Endodermal cell (in vitro differentiated cells): ENCODE measurements at places on chromosomes 3 and 15. TPM values are rescaled to one million over a fixed set of nuclear protein-coding genes. Genes with fewer than 3 reads are reported as not detected.

GRCh38 chr15:96130734-96131133, 199.8 kb upstream of the NR2F2 start:
- H3K4me1 ChIP-seq, result no peaks in the 10 kb centered on the region
- H3K36me3 ChIP-seq, result no peaks in the 10 kb centered on the region
- H3K4me3 ChIP-seq, result no peak overlapping the region
- H3K27ac ChIP-seq, result no peak overlapping the region

- H3K36me3 ChIP-seq, result peaks cover 8% of the 10 kb centered on the region
- peaks cover 10% of the 10 kb centered on the region for H3K4me1 ChIP-seq
- no peak for DNase-seq
- no peak overlapping the region for H3K27ac ChIP-seq
- H3K4me3 ChIP-seq, result no peak overlapping the region
These were observed 10.6 kb downstream of the ZNF592 start for GRCh38 chr15:84759018-84759417.

DNA sequence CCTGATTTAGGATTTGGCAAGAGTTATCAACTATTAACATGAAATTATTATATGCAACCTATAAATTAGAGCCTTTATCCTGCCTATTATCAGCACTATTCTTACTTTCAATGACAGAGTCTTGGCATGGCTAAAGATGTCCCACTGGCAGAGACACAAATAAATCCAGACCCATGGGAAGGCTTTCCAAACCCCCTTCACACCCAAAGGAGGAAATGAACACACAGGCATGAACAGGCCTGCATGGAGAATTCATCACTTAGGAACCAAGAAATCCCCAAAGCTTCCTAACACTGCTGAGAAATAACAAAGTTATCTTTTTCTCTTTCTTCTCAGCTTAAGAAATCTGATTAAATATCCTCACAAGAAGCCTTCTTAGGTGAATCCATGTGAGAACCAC, 213.9 kb downstream of the OCA2 start:
- H3K36me3 ChIP-seq, result no peaks in the 10 kb centered on the region
- DNase-seq, result no peak
- no peaks in the 10 kb centered on the region for H3K27me3 ChIP-seq
- H3K4me1 ChIP-seq, result no peaks in the 10 kb centered on the region

- DNase-seq, result no peak
- H3K4me3 ChIP-seq, result no peak overlapping the region
- H3K4me1 ChIP-seq, result peaks cover 8% of the 10 kb centered on the region
- no peaks in the 10 kb centered on the region for H3K36me3 ChIP-seq
- no peak overlapping the region for H3K27ac ChIP-seq
- no peaks in the 10 kb centered on the region for H3K27me3 ChIP-seq
These were observed 68.0 kb downstream of the ABHD5 start for GRCh38 chr3:43758592-43759225.

DNA sequence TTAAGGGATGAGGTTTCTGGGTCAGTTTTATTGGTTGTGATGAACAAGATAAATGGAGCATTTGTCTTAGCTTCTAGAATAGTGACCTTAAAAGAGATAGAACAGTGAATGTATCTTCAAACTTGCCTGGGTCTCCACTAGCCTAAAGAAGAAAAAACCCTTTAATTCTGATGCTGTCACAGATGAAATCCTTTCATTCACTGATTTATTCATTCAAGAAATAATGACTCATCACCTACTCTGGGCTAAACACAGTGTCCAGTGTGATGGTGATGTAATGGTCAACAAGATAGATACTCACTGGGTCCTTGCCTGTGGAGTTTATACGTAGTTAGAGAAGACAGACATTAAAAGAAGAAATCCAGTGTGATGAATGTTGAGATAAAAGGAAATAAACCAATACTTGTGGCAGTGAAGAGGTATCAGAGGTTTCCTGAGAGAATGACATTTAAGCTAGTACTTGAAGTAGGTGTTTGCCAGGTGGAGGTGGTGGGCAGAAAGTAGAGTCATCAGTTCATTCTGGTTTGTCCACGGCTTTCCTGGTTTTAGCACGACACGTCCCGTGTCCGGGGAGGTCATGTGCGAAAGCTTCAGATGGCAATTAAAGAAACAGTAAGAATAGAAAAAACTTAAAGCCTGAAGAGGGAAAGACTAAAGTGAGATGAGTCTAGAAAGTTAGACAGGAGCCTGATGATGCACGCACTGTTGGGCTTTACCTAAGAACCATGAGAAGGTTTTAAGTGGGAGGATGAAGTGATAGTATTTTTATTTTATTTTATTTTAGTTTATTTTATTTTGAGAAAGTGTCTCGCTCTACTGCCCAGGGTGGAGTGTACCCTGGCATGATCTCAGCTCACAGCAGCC, 18.5 kb downstream of the PAK2 start:
- no peaks in the 10 kb centered on the region for H3K4me1 ChIP-seq
- H3K27ac ChIP-seq, result no peak overlapping the region
- no peak for DNase-seq
- H3K27me3 ChIP-seq, result no peaks in the 10 kb centered on the region
- no peak overlapping the region for H3K4me3 ChIP-seq

DNA sequence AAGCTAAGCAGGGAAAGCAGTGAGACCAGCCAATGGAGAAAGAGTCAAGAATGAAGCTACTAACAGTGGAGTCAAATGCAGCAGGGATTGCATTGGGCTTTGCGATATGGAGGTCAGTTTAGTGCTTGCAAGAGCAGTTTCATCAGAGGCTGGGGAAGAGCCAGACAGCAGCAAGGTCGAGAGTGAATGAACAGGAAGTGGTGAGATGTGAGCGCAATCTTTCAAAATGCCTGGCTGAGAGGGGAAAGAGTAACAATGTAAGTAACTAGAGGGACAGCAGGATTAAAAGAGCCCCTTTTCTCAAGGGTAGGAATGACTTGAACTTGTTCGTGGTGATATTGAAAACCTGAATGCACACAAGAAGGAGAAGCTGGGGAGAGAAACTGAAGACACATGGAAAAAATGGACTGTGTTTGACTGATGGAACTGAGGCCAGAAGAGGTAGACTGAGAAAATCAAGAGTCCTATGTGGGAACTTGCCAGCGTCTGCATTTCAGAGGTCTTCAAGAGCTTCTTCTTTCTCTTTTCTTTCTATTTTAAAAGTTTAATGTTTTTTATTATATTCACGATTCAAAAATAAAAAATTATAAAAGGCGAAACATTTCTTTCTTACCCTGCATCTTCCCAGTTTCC, 30.6 kb upstream of the GPR160 start:
- DNase-seq, result no peak
- H3K27me3 ChIP-seq, result no peaks in the 10 kb centered on the region
- no peak overlapping the region for H3K27ac ChIP-seq
- no peaks in the 10 kb centered on the region for H3K36me3 ChIP-seq

DNA sequence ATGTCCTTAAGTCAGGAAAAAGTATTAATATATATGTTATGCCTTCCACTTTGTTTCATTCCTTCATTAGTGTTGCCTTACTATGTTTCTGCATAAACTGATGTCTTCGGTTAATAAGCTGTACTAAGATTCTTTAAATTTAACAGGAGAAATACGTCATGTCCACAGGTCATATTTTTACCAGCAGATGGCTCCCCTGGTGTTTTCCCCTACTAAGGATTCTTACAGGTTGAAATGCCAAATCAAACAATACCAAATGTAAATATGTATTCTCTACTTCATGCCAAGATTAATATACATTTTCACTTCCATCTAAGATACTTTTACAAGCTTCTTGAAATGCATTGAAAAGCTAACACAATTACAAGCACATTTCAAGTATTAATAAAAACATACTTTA, 1602.1 kb downstream of the SI start:
- no peak overlapping the region for H3K4me3 ChIP-seq
- H3K4me1 ChIP-seq, result no peaks in the 10 kb centered on the region
- no peak overlapping the region for H3K27ac ChIP-seq
- no peak for DNase-seq
- H3K27me3 ChIP-seq, result no peaks in the 10 kb centered on the region

- H3K4me3 ChIP-seq, result no peak overlapping the region
- peaks cover 4% of the 10 kb centered on the region for H3K4me1 ChIP-seq
- peaks cover 52% of the 10 kb centered on the region for H3K27me3 ChIP-seq
- DNase-seq, result no peak
- H3K27ac ChIP-seq, result no peak overlapping the region
- no peaks in the 10 kb centered on the region for H3K36me3 ChIP-seq
These were observed 39.4 kb upstream of the KY start for GRCh38 chr3:134690226-134690625.

DNA sequence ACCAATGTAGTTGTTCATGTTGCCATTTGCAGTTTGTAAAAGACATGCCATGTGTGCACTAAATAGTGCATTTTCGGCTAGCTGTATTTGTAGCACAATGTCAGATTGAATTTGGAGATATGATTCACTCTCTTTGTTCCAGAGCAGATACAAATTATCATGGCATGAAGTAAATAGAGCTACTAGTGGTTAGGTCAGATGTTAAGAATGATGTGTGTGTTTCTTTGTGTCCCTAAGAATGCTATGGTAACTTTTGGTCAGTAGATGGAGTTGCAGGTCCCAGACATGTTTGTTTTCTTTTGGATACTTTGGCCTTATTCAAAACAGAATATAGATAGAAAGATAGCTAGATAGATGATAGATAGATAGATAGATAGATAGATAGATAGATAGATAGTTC, 595.8 kb downstream of the NLGN1 start:
- DNase-seq, result no peak
- no peaks in the 10 kb centered on the region for H3K36me3 ChIP-seq
- no peak overlapping the region for H3K27ac ChIP-seq
- H3K27me3 ChIP-seq, result no peaks in the 10 kb centered on the region
- H3K4me3 ChIP-seq, result no peak overlapping the region
- peaks cover 10% of the 10 kb centered on the region for H3K4me1 ChIP-seq

- peaks cover 100% of the 10 kb centered on the region for H3K27me3 ChIP-seq
- H3K4me3 ChIP-seq, result no peak overlapping the region
- DNase-seq, result no peak
- H3K27ac ChIP-seq, result peak overlapping the region; percentile 10
- H3K36me3 ChIP-seq, result no peaks in the 10 kb centered on the region
- H3K4me1 ChIP-seq, result no peaks in the 10 kb centered on the region
These were observed 7.0 kb upstream of the NR2F2 start for GRCh38 chr15:96323319-96324145.

DNA sequence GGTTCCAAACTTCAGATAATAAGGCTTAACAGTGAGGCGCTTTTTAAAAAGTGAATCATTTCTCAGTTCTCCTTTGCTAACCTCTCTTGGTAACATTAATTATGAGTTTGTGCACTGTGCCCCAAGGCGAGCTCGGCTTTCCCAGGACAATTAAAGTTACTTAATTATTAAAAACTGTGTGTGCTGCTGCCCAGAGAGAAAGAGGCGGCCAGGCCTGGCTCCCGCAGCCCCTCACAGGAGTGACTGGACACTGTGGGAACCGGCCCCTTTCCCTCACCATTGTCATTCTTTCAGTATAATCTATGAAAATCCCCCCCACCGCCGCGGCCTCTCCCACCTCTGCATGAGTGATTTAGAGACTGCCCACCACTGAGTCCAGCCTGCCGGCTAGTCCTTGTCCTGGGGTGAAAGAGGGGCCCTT, 43.1 kb upstream of the HES1 start:
- H3K4me3 ChIP-seq, result no peak overlapping the region
- H3K36me3 ChIP-seq, result no peaks in the 10 kb centered on the region
- H3K4me1 ChIP-seq, result no peaks in the 10 kb centered on the region
- no peaks in the 10 kb centered on the region for H3K27me3 ChIP-seq

DNA sequence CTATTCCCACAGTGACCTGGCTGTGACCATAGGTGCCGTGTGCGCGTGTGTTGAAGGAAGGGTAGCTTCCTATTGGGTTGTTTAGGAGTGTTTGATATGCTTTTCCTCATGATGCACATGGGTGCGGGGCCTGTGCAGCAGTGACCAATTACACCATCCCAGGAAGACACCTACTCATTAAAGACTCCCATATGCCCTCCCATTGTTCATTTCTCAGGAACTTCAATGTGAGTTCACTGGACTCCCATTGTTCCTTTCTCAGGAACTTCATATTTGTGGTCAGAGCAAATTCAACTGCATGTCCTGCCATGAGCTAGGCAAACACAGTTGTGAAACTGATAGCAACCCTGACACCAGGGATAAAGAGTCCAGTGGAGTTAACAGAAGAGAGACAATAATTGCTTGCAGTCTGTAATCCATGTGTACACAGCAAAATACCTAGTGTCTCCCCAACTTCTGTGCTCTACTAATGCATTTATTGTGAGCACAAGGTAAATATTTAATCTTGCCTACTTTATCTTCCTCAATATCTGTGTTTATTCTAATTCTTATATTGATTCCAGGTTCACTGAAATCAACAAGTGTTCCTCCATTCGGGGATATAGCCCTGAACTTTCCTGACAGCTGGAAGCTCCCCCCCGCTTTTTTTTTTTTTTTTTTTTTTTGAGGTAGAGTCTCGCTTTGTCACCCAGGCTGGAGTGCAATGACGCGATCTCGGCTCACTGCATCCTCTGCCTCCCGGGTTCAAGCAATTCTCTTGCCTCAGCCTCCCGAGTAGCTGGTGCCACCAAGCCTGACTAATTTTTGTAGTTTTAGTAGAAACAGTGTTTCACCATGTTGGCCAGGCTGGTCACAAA, 57.5 kb upstream of the GCNT3 start:
- H3K4me1 ChIP-seq, result no peaks in the 10 kb centered on the region
- H3K4me3 ChIP-seq, result no peak overlapping the region
- no peaks in the 10 kb centered on the region for H3K27me3 ChIP-seq
- no peak for DNase-seq
- no peaks in the 10 kb centered on the region for H3K36me3 ChIP-seq

- H3K4me3 ChIP-seq, result no peak overlapping the region
- no peak overlapping the region for H3K27ac ChIP-seq
- H3K36me3 ChIP-seq, result no peaks in the 10 kb centered on the region
These were observed 41.8 kb downstream of the KCNH8 start for GRCh38 chr3:19190126-19190525.

DNA sequence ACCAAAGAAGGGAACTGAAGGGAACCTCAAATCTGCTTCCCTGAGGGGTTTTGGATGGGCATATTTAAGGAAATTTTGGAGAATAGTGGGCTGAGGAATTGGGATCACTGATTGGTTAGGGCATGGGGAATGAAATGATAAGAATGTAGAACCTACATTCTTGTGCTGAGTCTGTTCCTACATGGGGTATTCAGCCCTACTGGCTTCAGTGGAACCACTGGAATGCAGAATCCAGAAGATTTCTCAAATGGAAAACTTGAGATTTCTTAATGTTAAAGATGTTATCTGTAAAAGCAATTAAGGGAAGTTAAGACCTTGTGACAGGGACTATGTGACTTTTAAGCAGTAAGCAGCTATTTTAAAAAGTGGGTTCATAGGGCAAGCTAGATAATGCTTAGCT, 1062.4 kb downstream of the AGBL1 start:
- DNase-seq, result no peak
- no peaks in the 10 kb centered on the region for H3K4me1 ChIP-seq
- H3K27me3 ChIP-seq, result no peaks in the 10 kb centered on the region
- no peak overlapping the region for H3K4me3 ChIP-seq

DNA sequence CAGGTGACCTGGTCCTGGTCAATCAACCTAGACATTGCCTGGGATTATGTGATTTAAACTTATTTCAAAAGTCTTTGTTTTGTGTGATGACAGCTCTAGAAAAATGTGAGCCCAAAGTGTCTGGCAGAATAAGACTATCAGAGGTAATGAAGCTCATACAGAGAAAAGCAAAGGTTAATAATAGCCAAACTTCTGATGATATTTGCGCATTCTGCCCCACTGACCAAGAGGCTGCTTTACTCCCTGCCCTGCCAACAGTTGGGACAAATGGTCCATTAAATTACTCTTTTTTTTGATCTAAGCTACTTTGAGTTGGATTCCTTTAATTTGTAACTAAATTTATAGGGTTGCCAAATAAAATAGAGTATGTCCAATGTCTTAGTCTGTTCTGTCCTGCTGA, 911.2 kb downstream of the MCTP2 start:
- H3K27ac ChIP-seq, result no peak overlapping the region
- no peaks in the 10 kb centered on the region for H3K36me3 ChIP-seq
- H3K27me3 ChIP-seq, result no peaks in the 10 kb centered on the region
- no peak for DNase-seq
- no peak overlapping the region for H3K4me3 ChIP-seq

The SLC24A5 gene
- total RNA-seq, result not detected in 3 replicates

The SKOR1 gene
- total RNA-seq, result 0.16 to 0.51 TPM (median 0.23 TPM) in 3 replicates

The BTLA gene
- total RNA-seq, result not detected in 3 replicates

The CA12 gene
- 1.2 to 4.3 TPM (median 1.8 TPM) in 3 replicates for total RNA-seq

The WNT7A gene
- total RNA-seq, result not detected in 2 replicates

The RFT1 gene
- 25.5 to 35.2 TPM (median 34.7 TPM) in 3 replicates for total RNA-seq
